Stimulated activated CD4-positive, alpha-beta T cell treated with anti-CD3 and anti-CD28 coated beads, TNF-alpha, amount 100 ng/mL, for 4 hours (primary cell): ENCODE measurements at places on chromosomes 6 and 20.

DNA sequence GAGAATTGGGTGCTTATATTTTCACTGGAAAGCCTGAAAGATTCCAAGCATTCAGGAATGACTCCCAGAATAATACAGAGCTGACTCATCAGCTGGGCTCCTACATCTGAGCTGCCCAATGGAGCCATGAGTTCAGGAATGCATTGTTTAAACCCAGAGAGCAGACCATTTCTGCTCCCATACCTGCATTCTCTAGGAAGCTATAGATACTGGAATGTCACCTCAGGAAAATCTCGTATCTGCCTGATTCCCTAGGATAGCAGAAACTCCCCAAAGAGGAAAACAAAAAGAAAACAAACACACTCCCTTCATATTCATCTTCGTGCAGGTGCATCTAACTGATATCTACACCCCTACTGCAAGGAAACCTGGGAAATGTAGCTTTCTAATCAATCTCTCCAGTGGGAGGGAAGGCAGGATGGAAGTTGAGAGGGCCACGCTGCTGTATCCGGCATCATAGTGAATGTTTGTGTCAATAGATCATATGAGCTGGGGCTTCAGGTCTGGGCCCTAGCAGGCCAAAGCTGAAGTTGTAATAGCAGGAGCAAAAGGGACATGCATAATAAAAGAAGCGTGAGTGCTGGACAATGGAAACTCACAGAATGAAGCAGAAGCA is 8.2 kb upstream of the SLC2A12 start:
- DNase-seq = no peak

DNA sequence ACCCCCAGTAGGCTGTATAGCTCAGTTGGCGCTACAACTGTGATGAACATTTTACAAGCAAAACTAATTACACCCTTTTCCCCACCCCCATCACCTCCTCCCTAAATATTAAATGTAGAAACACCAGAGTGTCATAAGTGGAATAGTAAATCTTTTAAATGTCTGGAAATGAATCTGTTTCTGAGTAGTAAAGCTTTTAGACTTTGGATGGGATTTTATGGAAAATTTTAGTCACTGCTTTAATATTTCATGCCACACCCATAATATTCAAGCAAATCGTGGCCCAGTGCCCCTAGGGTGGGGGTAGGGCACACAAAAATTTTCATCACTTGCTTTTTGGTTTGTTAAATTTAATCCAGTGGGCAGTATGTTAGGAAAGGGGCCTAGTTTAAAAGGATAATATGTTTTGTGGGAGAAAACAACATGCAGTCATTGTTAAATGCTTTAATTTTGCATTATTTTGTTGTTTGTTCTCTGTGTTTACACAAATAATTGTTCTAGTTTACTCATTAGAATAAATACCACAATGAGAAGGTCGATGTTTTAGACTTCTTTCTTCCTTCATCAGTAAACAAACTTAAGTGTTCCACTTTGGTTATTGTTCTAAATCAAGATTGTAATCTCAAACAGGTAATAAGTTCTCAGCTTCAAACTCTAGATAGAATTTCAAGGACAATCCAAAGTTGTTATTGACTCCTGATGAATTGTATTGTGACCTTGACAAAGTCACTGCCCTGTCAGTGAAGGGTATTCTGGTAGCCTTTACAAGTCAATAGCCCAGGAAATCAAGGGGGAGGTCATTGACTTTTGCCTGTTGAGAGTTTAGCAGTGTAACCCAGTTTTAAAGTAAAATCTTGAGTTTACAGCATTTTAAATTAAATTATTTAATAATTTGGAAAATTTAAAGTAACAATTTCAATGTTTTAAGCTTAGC is 79.2 kb downstream of the CBFA2T2 start:
- no peak for DNase-seq

DNA sequence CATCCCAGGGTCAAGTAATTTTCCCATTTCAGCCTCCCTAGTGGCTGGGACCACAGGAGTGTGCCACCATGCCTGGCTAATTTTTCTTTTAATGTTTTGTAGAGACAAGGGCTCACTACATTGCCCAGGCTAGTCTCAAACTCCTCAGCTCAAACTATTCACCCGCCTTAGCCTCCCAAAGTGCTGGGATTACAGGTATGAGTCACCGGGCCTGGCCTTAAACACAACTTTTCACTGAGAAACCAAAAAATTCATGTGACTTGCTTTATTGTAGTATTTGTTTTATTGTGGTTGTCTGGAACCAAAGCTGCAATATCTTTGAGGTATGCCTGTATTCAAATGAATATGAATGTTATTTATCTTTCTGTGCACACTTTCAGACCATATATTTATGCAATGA is 72.2 kb downstream of the RWDD2A start:
- no peak for DNase-seq

- DNase-seq = no peak
Observed at GRCh38 chr6:138785980-138786379, 9.9 kb upstream of the ECT2L start.

- DNase-seq = no peak
Observed at GRCh38 chr6:127381384-127381783, 38.0 kb upstream of the ECHDC1 start.

DNA sequence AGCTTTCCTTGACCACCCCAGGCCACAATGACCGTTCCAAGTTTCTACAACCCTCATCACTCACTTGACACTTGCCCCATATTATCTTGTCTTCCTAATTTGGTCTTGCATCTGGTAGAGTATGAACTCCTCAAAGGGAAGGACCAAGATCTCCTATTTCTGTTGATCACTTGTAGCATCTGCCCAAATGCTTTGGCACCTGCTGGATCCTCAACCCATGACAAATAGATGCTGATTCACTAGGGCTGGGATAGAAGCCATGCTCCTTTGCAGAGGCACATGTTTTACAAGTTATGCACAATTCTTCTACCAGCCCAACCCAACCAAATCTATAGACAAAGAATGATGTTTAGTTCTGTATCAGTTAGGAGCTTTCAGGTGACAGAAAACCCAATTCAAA is 110.7 kb downstream of the UNC5CL start:
- no peak for DNase-seq

GRCh38 chr20:51026269-51026668 is 3.4 kb upstream of the KCNG1 start:
- DNase-seq = no peak

GRCh38 chr6:44561060-44561623 is 173.6 kb downstream of the CDC5L start:
- DNase-seq = no peak

GRCh38 chr6:30075094-30075789 is at the start of gene RNF39:
RNF39 (minus strand) TSS chr6:30075769; CDS start chr6:30075585, 184 bp downstream.
- no peak for DNase-seq

DNA sequence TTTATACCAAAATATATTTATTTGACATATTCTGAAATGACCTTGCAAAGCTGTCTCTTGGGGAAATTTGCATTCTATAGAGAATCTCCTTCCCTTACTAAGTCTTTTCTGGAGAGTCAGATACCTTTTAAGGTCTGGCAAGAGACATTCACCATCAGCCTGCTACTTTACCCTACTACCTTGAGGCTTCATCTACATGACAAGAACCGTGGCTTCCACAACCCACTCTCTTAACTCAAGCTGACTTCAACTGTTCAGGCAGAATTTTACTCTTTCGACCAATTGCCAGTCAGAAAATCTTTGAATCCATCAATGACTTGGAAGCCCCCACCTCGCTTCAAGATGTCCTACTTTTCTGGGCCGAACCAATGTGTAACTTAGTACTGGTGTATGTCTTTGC is 314.2 kb downstream of the LAMA2 start:
- DNase-seq = no peak

- no peak for DNase-seq
Observed at GRCh38 chr6:162068340-162068739, 659.2 kb downstream of the PRKN start.

GRCh38 chr6:33994472-33995308 is 151.2 kb downstream of the GRM4 start:
- DNase-seq = no peak

- no peak for DNase-seq
Observed at GRCh38 chr20:46139266-46139889, 21.3 kb downstream of the CD40 start.

- no peak for DNase-seq
Observed at GRCh38 chr20:35942243-35942642, 12.1 kb downstream of the SCAND1 start.

GRCh38 chr6:160750276-160750689 is 48.2 kb downstream of the PLG start:
- no peak for DNase-seq

DNA sequence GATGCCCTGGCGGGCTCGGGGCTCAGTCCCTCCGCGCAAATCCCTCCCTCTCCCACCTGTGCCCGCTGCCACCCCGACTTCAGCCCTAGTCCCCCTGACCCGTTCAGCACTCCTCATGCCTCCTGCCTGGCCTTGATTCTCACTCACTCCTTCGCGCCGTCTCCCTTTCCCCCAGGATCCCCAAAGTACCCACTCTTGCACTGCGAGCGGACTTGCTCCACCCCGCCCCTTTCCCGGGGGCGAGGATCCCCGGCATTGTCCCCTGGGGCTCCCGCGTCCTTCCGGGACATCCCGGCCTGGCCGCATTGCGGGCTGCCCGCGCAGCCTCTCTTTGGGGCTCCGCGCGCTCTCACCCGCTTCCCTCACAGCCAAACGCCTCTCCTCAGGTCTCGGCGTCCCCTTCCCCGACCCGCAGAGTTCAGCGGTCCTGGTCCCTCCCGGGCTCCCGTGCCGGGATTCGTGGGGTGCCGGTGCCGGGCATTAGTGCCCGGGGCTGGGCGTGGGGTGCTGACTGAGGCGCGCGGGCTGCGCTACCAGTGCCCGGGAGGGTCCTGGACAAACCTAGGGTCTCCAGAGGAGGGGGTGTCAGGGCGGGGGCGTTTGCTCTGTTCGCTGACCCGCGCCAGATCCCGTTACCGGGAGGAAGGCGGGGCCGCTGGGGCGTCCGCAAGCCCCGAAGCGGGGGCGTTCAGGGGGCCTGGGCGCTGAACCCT is 45.5 kb upstream of the SUPT3H start:
- DNase-seq = peak; percentile 33

GRCh38 chr20:3115190-3116107 is 30.9 kb upstream of the AVP start:
- no peak for DNase-seq

GRCh38 chr6:26216886-26217713 is 129.9 kb downstream of the HFE start:
- DNase-seq = peak; percentile 53

DNA sequence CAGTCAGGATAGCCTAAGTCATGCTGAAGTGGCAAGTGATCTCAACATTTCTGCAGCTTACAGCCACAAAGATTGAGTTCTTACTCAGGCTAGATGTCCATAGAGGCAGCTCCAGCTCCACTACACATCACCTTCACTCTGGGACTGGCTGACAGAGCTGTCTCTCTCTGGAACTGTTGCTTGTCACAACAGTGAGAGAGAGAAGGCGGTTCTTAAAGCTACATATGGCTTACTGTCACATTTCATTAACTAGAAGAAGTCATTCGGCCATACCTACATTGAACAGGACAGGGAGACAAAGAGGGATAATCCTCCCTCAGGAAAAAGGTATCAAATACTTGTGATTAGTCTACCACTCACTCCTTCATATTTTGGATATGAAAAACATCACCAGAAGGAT is 914.9 kb upstream of the FLRT3 start:
- DNase-seq = no peak

- no peak for DNase-seq
Observed at GRCh38 chr20:9565910-9566550, 51.6 kb downstream of the LAMP5 start.

GRCh38 chr6:21186479-21187055 is 407.0 kb upstream of the SOX4 start:
- DNase-seq = no peak

DNA sequence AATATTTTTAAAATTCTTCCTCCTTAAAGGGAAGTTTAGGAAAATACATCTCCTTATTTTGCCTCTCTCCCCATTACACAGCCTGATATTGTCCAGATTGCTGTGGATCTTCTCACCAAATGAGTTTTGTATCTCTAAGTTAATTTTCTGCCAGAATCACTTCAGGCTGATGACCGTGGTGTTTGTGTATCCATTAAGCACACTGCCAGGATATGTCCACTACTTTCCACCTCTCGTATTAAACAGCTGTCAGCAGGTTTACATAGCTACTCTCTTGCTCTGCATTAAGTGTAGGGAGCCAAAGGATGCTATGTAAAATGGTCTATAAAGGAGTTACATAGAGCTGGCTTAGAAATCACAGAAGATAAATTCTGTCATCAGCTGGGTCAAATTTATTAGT is 201.1 kb downstream of the ZFAND3 start:
- DNase-seq = no peak

DNA sequence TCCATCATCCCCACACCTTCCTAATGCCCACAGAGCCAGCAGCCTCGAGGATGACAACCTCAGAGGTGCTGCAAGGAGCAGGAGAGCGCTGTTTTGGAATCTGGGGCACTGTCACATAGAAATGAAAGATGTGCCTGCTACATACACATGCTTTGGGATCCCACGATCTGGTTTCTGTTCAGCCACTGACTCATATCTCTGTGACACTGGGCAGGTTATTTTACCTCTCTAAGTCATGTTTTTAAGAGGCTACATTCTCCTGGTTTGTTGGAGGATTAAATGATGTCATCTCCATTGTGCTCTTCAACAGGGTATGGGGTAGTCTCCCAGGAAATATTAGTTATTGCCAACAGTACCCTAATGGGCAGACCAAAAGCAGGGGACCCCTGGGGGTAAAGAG is 32.6 kb upstream of the TAB2 start:
- no peak for DNase-seq

- DNase-seq = no peak
Observed at GRCh38 chr6:27662769-27663168, 189.9 kb upstream of the ZNF184 start.

DNA sequence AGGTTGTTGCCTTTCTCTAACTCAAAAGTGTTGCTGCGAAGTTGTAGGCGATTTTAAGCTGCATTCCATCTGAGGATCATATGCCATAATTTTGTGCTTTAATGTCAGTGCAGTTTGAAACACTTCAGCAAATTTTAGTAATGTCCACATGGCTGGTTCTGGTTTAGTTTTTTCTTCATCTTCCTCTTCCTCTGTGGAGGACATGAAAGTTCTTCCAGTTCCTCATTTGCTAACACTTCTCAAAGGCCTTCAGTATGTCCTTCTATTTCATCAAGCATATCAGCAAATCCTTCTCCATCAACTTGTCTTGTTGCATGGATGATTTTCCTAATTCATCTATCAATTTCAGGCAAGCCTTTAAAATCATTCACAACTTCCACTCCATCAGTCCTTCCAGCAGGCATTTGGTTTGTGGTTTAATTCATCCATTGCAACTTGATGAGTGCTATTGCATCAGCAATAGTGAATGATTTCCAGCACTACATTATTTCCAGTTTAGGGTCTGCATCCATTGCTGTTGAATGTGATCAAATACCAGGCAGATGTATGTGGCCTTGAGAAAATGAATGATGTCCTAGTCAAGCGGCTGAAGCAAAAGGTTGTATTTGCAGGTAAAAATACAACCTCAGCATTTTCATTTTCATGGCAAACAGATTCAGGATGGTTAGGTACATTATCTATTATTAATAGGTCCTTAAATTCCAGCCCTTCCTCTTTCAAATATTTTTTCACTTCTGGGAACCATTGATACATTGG is 20.2 kb downstream of the SHLD1 start:
- no peak for DNase-seq

GRCh38 chr20:34022151-34022838 is 28.6 kb downstream of the RALY start:
- no peak for DNase-seq
